ENCODE measurements at places on chromosomes 2 and 18.
A peak's percentile ranks its signal among the peaks of the same experiment; 100 is the strongest.

- DNase-seq, result no peak
Observed at GRCh38 chr18:42187611-42188380, 232.8 kb downstream of the PIK3C3 start.

DNA sequence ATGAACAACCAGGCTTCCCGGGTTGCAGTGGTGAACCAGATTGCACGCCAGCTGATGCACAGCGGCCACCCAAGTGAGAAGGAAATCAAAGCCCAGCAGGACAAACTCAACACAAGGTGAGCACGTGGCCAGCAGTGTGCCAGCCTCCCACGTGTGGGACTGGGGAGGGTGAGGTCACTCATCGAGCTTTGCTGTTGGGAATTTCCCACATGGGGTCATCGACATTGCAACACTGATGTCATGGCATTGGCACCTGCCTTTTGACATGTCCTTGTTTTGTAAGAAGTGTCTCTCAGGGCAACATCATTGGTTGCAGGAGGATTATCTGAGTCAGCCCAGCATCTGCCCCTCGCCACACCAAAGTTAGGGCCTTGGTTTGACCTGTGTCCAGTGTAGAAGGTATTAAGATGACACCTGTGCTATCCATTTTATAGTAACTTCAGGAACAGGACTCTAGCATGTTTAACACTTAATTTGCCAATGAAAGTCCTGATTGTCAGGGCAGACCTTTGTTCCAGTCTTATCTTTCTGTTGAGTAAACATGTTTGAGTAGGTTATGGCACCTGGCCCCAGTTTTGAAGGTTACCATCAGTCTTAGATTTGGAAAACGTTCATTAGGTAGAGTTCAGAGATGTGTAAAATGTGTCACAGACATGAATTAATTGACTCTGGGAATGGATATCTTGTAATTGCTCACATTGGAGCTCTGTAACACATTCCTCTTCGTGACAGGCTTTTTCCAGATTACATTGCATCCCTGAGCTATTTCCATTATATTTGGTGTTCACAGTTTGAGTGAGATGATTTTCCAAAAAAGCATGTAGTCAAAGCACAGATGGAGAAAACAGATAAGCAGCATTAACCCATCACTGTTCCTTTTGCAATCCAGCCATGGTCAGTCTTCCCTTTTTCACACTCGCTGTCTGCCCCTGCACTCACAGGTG, 93.3 kb upstream of the EML6 start:
- no peak for DNase-seq

GRCh38 chr2:119713819-119714490, 35.0 kb downstream of the TMEM177 start:
- DNase-seq, result no peak

GRCh38 chr2:204576362-204576979, 31.2 kb downstream of the PARD3B start:
- no peak for DNase-seq

GRCh38 chr2:97736608-97737330, 23.4 kb downstream of the ZAP70 start:
- peak; percentile 10 for DNase-seq

- no peak for DNase-seq
Observed at GRCh38 chr2:8502316-8502715, 179.5 kb upstream of the ID2 start.

- no peak for DNase-seq
Observed at GRCh38 chr2:102291319-102292075, 19.9 kb upstream of the IL1RL1 start.

DNA sequence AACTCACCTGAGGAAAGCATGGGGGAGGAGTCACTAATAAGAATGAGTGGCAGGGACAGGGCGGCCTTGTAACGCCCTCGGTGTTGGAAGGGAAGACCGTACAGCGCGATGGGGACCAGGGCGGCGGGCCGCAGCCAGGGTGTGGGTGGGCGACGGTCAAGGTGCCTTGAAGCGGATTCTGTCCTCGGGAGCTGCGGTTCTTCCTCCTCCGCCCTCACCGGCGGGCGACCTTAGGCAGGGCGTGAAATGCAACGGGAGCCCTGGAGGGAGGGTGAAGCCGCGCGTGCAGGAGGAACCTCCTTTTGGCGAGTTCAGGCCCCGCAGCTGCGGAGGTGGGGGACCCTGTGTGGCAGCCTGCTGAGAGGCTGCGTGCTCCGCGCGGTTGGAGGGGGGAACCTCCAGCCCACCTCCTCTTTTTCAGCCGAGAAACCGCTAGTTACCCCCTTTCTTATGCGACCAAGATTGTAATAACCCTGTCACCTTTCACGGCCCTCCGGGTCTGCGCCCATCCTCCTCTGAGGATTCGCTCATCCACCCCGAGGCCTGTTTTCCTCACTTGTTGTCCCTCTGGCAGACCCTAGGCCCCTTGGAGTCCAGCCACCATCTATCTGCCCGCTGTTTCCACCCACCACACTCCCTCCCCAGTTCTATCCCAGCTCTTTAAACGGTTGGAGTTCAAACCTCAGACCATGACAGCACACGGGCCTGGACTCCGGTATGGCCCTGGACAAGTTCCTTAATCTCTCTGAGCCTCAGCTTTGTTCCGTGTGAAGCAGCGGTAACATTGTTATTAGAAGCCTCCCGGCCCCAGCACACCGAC, 823 bp upstream of the RNU2-63P start:
- peak; percentile 64 for DNase-seq

DNA sequence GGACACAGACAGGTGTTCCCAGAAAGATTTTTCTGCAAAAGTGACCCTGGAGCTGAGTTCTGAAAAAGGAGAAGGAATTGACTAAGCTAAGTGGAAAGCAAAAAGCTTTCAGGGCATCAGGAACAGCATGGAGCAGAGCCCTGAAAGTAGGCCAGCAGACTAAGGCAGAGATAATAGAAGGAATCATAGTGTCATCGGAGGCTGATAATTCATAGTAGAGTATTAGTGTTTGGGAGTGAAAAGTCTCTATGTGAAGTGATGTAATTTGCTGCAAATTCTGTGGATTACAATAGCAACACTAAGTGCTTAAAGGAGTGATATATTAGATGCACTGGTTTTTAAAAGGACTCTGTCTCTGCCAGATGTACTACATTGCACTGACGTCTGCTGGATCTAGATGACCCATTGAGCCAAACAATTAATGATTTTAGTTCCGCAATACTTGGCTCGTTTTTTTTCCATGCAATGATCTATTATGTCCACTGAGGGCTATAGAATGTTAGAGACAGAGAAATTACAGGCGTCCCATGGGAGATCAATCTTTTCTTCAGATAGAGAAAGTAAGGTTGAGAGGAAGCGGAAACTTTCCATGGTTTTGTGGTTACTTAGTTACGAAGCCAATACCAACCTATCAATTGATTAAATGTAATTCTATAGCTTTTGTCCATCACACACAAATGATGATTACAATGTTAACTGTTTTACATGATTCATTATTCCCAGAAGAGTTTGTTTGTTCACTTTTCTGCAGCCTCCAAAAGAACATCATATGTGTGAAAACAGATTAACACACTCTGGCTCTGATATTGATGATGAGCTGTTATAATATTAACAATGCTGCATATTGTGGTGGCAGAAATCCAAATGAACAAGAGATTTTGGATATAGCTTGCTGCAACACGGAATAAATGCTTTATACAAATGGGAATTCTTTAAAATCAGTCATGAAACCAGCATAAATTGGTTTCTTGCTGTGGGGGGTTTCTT, 143.7 kb downstream of the MC4R start:
- no peak for DNase-seq

- no peak for DNase-seq
Observed at GRCh38 chr18:39624961-39625360, 2059.4 kb upstream of the CELF4 start.

DNA sequence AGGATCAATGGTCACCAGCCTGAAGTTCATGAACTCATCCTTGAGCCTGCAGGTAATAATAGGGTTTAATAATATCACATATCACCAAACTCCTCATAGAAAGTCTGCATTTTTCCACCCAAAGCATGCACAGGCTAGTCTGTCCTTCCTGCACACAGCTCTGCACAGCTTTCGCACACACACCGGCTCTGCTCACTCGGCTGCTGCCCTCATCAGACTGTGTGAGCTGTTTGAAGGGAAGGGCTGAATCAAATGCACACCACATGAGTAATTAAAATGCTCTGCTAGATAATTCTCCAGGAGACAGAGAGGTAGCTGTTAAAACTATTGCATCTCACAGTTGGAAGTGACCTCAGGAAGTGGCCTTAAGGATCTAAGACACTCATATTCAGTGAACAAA, 108.4 kb upstream of the YPEL5 start:
- DNase-seq, result no peak

GRCh38 chr18:79531386-79531785, 135.7 kb downstream of the NFATC1 start:
- no peak for DNase-seq

DNA sequence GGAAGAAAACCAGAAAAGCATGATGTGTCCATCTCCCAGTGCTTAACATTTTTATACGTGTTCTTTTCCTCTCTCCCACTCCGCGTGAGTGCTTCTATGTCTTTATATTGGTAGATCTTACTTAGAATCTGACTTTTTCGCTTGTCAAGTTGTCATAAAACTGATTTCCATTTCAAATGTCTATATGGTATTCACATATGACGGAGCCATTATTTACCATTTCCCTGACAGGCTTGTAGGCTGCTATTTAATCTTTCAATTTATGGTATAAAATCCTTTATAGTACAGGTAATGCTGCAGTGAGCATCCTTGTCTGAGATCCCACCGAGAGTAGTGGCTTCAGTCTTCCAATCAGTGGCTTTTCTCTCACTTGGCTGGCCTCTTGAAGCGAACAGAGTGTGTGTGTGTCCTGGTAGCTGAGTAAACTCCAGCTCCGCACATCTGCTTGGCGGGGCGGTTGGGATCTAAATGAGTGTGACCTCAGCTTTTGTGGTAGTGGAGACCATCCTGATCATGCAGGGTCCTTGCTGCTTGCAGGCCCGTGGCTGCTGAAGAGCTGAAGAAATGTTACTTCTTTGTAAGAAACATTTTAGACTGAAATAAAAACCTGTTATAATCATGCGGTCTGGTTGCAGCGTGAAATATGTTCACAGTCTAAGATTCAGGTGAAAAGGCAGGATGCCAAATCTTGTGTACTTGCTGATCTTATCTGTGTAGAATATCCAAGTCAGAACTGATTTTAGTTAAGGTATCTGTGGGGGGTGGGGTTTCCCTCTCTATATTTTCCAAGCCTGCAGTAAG, 40.2 kb downstream of the INPP4A start:
- DNase-seq, result no peak

DNA sequence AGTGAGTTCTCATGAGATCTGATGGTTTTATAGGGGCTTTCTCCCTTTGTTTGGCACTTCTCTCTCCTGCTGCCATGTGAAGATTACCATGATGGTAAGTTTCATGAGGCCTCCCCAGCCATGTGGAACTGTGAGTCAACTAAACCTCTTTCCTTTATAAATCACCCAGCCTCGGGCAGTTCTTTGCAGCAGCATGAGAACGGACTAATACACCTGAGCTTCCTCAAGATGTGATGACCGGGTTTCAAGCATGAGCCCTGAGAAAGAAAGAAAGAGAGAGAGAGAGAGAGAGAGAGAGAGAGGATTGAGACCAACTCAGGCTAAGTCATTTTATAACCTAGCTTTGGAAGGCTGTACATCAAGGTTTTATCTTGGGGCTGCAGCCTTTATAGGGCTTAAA, 167.7 kb upstream of the SERPINE2 start:
- DNase-seq, result no peak

DNA sequence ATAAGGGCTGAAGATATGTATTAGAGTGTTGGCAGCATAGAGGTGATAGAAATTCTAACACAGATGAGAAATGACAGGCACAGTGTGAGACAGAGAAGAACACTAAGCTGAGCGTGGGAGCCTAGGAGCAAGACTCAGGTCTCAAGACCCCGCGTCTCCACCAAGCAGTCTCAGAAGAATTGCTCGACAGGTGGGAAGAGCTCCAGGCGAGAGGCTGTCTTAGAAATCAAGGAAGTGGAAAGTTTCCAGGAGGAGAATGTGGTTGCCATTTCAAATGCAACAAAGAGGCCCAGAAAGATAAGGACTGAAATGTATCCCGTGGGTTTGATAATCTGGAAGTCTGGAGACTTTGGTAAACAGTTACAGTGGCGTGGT, 31.5 kb upstream of the CAB39 start:
- DNase-seq, result no peak

DNA sequence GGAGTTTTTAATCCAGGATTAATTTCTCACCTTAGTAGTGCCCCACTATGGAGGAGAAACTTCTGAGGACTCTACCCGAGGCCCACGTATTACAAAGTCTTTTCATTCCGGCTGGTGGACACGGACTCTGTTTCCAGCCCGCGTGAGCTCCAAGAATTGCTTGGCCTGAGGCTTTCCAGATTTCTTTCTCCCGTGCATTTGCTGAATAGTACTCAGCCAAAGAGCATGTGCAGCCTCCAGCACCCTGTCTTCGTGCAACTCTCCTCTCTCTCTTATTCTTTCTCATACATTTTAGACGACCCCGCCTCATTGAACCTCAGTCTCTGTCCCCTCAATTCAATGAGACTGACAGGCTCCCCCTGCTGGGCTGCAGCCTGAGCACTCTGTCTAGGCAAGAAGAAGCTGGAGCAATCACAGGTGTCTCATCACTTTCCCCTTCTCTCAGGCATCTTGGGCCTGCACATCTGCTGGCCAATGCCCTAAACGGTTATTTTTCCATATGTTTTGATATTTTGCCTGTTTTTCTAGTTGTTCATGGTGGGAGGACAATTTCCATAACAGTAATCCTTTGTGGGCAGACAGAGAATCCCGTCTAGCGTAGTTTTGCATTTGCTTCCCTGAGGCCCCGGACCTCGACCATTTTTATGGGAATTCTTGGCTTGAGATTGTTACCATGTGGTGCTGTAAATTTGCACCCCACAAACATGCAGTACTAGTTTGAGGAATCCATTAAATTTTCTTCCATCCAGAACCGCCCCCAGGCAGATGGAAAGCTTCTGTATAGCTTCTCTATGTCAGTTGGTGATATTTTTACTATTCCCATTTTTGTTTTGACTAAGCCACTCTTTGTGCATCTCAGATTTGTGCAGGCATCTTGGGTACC, 50.1 kb upstream of the LPIN2 start:
- peak; percentile 77 for DNase-seq

DNA sequence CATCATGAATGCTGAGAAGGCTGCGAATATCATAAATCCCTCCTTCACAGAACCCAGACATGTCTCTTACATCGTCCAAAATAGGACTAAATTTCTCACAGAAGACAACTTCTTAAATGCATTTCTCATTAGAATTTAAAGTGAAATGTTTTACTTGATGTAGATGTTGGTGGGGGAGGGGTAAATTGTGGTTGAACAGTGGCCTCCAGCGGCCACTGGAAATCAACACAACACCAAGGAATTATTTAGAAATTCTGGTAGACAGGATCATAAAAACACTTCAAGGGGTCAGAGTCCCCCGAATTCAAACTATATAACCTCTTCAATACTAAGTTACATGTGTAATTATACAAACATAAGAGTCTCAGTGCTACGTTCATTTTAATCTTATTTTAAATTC, 135.9 kb downstream of the ABCA12 start:
- DNase-seq, result no peak

- no peak for DNase-seq
Observed at GRCh38 chr18:11392980-11393885, 216.2 kb upstream of the SLC35G4 start.

DNA sequence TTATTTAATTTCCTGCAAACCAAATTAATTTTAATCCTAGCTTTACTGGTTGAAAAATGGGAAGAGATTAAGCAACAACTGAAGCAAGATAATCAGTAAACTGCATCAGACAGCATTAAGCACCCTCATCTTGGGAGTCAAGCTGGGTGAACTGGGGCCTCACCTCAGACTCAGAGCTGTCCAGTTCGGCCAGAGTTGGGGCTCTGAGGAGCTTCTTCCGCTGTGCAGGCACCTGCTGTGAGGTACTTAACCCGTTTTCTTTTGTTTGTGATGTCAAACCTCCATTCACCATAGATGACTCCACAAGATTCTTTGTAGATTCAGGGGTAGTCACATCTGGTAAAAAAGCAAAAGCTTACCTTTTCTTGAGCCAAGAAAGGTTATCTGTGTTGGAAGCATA, 71.8 kb downstream of the PRELID3A start:
- no peak for DNase-seq
